NCI-H1436 (cell line): ENCODE measurements at places on chromosomes 12 and 14.

DNA sequence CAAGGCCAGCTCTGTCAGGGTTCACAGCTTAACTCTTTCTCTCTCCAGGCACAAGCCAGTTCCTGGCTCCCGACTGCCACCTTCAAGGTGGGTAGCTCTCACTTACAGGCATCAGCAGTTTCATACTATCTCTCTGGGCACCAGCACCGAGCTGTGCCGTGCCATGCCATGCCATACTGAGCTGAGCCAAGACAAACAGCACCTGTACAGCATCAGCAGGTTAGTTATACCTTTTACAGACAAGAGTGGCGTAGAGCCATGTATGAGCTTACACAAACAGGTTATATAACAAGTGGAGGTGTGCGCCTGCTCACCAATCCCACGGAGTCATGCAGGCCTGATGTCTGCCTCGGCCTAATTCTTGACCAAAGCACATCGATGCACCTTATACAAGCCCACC is 1098.7 kb downstream of the AACS start:
- no peak for DNase-seq

DNA sequence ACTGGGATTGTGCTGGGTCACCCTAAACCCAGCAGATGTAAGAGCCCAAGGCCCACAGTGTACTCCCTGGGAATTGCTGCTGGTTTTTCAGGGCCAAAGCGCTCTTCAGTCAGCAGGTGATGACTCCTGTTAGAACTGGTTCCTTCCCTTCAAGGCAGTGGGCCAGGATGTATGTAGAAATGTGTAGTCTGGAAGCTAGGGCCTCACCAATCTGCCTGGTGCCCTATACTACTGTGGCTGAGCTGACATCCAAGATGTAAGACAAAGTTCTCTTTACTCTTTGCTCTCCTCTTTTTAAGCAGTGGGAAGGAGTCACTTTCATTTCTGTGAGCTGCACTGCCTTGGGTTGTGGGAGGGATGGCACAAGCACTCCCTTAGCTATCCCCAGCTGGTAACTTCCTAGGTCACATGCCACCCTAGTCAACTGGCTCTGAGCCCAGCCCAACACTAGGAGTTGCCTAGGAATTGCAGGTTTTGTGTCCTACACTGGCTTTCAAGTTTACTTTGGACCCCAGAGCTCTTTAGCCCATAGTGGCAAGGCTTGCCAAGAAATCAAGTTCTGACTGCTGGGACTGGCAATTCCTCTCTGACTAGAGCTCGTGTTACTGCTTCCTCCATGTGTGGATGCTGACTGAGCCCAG is 249.2 kb downstream of the C12orf50 start:
- DNase-seq: no peak

GRCh38 chr12:7013101-7013500 is 5.2 kb downstream of the LPCAT3 start:
- no peak for DNase-seq

DNA sequence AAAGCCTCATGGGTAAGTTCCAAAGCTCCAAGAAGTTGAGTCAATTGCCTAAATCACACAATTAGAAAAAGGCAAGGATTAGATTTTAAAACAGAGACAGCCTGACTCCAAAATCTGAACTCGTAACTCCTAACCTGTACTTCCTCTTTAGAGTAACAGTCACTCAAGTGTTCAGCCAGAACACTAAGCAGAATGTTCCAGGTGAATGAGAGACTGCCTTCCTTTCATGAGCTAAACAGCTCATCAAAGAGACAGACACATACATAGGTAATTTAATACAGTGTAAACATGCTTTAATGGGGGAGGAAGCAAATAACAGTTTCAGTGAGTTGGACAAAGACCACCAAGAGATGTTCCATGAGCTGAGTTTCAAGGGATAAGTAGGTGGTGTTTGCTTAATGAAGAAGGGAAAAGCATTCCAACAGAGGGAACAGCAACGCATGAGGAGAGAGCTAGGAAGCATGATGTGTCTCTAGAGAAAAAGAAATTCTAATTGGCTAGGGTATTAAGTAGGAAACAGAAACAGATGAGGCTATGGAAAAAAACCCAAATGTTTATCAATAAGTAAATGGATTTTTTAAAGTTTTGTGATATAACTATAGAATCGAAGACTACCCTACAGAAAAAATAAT is 403.9 kb downstream of the MED13L start:
- no peak for DNase-seq

DNA sequence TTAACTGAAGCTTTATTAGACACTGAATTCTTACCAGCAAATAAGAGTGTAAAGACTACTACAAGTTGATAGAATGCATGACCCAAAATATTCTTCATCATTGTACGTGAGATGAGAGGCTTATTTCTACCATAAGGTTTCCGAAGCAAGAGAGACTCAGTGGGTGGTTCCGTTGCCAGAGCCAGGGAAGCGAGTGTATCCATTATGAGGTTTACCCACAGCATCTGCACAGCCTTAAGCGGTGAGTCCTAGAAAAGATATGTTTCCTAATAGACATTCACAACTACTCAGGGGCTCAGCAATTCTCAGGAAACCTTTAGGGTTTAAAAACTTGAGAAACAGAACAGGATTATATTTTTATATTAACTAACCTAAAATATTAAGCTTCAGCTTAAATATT is 77.8 kb upstream of the POC1B start:
- no peak for DNase-seq

DNA sequence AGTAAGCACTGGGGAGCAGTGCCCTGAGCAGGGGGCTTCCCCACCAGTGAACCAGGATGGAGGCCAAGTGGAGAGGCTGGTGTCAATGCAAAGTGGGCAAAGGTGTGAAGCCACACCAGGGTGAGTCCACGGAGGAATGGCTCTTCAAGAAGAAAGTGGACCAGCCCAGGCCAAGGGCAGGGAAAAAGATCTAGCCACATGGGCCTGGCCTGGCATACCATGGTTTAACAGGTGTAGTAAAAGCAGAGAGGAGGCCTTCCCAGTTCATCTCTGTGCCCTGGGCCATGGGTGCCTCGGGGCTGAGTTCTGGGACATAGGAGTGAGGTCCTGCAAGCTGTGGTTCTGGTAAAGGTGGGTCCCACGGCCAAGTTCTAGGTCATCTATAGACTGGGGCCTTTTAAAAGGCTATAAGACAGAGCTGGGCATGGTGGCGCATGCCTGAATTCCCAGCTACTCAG is 153.4 kb downstream of the DPF3 start:
- DNase-seq: no peak

- no peak for DNase-seq
Measured at GRCh38 chr12:75613981-75614380, 102.6 kb upstream of the KRR1 start.

- DNase-seq: no peak
Measured at GRCh38 chr14:51208982-51209381, 31.1 kb upstream of the TMX1 start.

GRCh38 chr12:60100160-60100559 is 504.3 kb downstream of the SLC16A7 start:
- no peak for DNase-seq
